GM13976 (cell line): ENCODE measurements at places on chromosomes 2 and 18.
A peak's percentile ranks its signal among the peaks of the same experiment; 100 is the strongest.

DNA sequence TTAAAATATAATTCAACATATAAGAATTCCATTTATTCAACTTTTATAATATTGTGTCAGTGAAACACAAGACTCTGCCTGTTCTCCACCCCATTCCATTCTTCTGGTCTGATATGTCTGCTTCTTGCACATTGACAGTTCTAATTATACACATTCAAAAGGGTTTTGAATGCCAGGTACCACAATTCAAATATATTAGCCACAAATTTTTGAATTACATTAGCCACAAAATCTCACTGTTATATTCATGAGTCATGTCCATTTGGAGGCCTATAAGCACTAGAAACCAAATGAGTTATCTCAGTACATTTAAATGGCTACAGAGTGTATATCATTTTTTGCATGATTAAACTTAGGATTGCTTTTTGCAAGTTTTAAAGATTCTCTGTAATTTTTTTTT lies 72.1 kb downstream of the CCDC150 start:
- no peak for DNase-seq

- no peak for DNase-seq
Measured at GRCh38 chr2:168320267-168320666, 72.9 kb upstream of the STK39 start.

DNA sequence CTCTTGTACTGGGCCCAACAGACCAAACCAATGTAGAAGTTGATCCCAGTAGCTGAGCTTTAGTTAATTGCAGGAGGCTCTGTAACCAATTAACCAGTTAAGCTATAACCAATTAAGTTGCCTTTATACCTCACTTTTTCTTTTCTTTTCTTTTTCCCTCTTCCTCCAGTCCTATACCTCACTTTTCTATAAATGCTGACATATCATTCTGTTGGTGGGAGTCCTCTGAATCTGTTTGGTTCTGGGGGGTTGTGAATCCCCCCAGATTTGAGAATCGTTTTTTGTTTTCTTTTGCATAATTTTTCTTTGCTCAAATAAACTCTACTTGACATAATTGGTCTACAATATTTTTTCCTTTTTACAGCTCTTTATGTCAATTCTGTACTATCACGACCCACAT lies 38.1 kb upstream of the ACMSD start:
- DNase-seq, result no peak

DNA sequence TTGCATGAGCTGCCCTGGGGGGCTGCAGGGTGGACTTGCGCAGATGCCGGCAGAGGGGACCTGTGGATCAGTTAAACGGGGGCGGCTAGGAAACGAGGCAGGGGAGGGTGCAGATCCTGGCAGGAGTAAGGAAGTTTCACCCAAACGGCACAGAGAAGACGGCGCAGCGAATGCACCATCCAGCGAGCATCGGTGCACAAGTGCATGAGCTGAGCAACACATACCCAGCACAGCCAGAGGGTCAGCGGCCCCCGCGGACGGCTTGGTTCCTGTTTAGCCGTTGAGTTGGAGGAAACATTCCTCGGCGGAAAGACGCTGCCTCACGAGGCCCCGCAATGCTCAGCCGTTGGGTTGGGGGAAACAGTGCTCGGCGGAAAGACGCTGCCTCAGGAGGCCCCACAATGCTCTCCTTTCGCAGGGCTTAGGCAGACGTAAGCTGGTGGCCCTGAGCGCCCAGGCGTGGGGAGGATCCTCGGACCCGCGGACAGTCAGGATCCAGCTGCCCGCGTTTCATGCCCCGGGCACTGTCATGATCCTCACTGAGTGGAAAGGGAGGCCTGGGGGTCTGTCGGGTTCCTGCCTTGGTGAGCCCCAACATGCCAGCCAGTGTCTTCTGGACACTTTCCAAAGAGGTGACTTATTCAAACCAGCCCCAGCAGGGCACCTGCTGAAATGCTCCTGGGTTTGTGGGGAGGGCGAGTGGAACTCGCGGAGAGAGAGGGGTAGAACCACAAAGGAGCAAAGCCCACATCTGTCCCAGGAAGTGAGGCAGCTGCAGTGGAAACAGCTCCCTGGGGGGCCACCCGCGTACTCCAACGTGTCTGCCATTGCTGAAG lies 86.3 kb downstream of the NDUFA10 start:
- no peak for DNase-seq

DNA sequence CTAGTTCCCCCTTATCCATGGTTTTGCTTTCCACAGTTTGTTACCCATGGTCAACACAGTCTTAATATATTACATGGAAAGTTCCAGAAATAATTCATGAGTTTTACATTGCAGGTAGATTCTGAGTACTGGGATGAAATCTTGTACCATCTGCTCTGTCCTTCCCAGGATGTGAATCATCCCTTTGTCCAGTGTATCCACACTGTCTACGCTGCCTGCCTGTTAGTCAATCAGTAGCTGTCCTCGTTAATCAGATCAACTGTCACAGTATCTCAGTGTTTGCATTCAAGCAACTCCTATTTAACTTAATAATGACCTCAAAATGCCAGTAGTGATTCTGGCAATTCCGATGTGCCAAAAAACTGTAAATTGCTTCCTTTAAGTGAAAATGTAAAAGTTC lies 76.3 kb downstream of the DYNC1I2 start:
- DNase-seq, result no peak

- peak; percentile 47 for DNase-seq
Measured at GRCh38 chr2:86078774-86079545, 26.7 kb downstream of the POLR1A start.

DNA sequence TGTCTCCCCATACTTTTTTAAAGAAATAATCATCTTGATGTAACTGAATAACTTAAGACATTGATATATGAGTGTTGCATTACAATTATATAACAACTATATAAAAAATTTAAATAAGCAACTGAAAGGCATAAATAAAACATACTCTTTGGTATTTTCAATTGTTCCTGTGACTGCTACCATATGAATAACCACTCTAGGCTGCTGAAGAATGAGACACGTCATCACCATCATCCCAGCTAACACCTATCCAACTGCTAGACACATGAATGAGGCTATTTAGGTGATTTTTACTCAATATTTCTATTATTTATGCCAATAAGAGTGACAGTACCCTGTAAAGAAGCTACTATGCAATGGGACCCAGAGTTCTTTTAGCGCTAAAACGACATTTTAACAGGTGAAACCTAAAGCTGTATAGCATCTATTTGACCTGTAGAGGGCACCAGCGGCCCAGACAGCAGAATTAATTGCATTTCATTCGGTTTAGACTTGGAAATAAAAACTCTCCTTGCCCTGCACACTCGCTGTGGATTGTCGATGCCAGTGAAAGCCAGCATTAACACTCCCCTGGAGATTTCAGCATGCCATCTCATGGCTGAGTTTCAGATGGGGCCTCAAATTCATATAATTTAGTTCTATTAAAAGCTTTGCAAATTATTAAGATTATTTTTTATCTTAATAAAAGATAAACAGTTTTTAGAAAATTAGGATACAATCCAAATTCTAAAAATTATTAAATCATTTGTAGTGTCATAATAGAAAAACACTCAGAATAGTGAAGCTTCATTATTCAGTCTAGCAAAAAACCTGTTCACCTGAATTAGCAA lies 89.4 kb upstream of the MAP2 start:
- peak; percentile 45 for DNase-seq

- no peak for DNase-seq
Measured at GRCh38 chr2:40394597-40394996, 57.3 kb downstream of the SLC8A1 start.

GRCh38 chr2:11602563-11603204 lies 67.3 kb downstream of the NTSR2 start:
- DNase-seq, result no peak

DNA sequence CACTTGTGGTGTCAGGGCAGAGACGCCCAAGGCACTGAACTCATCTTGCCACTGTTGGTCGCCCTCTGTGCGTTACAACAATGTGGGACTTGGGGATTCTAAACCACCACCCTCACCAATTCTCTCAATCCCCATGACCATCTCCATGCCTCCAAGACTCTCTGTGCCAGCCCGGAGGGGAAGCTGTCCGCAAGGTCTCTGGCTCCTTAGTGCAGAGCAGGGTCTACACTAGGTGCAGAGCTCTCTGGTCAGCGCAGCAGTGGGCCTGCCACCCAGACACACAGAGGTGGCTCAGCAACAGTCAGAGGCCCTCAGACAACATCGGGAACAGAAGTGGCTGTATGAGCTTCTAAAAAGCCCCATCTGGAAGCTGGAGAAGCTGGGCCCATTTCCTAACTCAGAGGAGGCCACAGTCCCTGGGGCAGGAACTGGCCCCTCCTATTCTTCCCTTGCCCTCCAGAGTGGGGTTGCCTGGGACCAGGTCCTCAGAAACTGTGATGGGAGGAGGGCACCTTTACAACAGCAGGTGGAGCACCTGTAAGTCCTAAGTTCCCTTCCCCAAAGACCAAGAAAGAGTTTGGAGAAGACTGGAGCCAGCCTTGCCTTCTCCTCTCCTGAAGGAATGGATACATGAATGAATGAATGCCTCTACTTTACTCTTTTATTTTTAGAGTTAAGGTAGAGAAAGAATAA lies 37.7 kb downstream of the SERTAD2 start:
- no peak for DNase-seq

- DNase-seq, result no peak
Measured at GRCh38 chr2:144004742-144005141, 515.2 kb downstream of the ZEB2 start.

- no peak for DNase-seq
Measured at GRCh38 chr18:45108754-45109153, 428.1 kb downstream of the SETBP1 start.

GRCh38 chr2:44351088-44351487 lies 10.2 kb downstream of the PREPL start:
- DNase-seq, result no peak

DNA sequence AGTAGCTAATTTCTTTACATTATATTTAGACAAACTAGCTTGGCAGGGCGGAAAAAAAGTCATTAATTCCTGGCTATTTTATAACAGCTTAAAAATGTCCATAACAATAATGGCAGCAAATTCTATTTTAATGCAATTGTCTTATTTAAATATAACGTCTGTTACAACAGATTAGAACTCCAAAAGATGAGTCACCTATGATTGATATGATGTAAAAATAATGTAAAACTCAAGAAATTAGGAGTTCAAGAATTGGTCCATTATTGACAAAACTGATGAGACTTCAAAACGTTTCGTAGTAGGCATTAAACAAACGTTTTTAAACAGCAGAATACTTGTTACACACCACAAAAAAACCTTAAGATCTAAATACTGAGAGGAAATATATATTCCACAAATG lies 2.7 kb downstream of the XPO1 start:
- no peak for DNase-seq

DNA sequence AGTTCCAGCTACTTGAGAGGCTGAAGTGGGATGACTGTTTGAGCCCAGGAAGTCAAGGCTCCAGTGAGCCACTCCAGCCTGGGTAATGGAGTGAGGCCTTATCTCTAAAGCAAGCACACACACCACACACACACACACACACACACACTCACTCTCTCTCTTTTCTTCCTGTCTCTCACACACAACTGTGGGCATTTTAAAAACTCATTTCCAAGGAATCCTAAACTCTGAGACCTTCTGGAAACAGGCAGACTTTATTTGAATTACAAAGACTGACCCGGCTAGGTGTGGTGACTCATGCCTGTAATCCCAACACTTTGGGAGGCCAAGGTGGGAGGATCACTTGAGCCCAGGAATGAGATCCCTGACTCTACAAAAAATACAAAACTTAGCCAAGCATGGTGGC lies 21.3 kb downstream of the WDSUB1 start:
- DNase-seq, result no peak

DNA sequence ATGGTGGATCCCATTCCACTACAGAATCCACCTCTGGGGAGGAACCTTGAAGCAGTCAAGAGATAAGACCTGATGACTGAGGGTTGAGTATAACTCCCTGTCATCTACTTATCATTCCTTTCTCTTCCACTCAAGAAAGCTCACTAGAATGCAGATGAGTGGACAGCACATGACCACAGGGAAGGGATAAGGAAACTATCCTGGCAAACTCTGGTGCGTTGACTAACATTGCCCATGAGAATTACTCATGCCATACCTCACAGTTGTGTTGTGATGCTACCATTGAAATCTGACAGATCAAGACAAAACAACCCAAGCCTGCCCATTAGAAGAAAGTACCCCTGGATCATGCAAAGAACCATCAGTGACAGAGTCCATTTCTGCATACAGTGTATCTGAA lies 26.5 kb downstream of the SLC16A14 start:
- no peak for DNase-seq

DNA sequence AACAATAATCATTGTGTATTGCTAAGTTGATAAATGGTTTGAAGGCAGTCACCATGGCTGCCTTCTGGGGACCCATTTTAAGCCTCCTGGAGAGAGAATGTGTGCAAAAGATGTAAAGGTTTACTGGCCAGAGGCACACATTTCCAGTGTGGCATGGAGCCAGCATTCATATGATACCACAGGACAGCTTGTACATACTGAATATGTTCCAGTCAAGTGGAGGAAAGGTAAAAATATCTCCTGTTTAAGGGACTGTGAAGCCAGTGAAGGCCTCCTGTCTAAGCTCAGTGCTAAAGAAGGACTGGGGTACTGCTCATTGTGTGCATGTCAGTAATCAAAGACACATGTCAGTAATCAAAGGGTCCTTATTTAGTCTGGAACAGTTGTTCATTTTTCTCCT lies 119.2 kb downstream of the BABAM2 start:
- no peak for DNase-seq

GRCh38 chr2:99088017-99088416 lies 53.5 kb upstream of the C2orf15 start:
- peak; percentile 36 for DNase-seq

- no peak for DNase-seq
Measured at GRCh38 chr2:67841711-67842110, 221.1 kb downstream of the C1D start.

DNA sequence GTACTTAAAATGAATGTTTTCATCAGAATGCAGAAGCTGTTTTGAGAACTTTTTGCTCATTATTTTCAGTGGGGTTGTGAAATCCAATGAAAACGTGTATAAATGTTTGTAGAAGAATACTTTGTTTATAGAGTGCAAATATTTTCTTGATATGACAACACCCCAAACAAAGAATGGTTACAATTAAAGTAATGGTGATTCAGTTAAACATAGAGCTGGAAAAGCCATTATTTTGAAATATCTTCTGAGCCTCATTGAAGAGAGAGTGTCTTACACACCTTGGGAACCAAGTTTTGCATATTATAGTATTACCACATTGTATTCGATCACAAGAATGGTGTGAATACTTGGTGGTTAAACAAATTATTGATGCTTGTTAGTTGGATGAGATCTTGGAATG lies 48.7 kb downstream of the SPTBN1 start:
- no peak for DNase-seq

GRCh38 chr2:33111002-33111446 lies 164.3 kb downstream of the LTBP1 start:
- no peak for DNase-seq

DNA sequence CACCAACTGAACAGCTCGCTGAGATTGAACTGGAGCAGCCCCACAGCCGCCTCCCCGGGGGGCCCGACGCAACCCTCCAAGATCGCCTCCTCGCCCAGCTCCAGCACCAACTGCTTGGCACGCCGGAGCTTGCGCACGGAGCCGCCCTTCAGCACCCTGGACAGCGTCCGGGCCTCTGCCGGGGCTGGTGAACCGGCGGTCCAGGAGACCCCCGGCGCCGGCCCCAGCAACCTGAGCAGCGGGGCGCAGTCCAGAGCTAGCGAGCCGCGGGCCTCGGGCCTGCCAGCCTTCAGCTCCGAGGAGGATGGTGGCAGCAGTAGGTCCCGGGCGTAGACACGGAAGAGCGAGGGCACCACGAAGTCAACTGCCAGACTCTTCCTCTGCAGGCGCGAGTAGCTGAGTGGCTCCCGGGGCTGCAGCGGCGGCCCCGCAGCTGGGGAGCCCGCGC lies 1.2 kb downstream of the ALK start:
- DNase-seq, result peak; percentile 69
